ENCODE measurements at places on chromosomes 1 and 21.

GRCh38 chr1:199403531-199404116 lies 623.9 kb upstream of the NR5A2 start:
- no peak for DNase-seq

DNA sequence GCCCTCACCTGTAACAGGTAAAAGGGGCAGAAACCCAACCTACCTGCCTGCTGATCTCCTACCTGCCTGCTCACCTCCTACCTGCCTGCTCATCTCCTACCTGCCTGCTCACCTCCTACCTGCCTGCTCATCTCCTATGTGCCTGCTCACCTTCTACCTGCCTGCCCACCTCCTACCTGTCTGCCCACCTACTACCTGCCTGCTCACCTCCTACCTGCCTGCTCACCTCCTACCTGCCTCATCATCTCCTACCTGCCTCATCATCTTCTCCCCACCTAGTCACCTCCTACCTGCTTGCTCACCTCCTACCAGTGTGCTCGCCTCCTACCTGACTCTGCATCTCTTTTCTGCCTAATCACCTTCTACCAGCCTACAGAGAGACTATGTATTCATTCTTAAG lies 452.9 kb downstream of the MATN1 start:
- DNase-seq, result no peak

GRCh38 chr1:59331686-59332620 lies 35.1 kb downstream of the FGGY start:
- no peak for DNase-seq

- DNase-seq, result no peak
Measured at GRCh38 chr21:32946654-32947053, 79.1 kb upstream of the OLIG2 start.

GRCh38 chr1:208923946-208924720 lies 659.4 kb upstream of the CAMK1G start:
- no peak for DNase-seq

DNA sequence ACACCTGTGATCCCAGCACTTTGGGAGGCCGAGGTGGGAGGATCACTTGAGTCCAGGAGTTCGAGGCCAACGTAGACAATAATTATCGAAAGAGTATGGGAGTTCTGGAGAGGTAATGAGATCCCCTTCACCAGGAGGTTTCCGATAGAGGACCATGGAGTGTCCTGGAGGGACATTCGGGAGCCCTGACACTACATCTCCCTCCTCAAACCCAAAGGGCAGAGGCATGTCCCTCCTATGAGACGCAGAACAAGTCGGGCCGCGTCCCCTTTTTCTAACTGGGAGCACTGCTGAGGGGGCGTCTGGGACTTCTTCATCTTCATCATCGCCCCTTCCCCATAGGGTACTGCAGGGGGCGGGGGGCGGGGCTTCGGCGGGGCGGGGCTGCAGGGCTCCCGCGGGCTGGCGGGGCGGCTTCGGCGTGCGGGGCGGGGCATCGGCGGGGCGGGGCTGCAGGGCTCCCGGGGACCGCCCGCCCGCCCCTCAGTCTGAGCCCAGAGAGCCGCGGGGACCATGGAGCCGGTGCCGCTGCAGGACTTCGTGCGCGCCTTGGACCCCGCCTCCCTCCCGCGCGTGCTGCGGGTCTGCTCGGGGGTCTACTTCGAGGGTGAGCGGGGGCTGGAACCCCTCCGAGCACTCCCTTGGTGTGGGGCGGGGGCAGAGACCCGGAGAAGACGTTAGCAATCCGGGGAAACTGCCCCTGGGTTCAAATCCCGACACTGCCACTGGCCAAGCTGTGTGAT lies at the start of gene THEMIS2:
Gene THEMIS2, plus strand, starts transcription at position 486 of the 743 bp plus-strand sequence. Its CDS starts 28 bp downstream, at position 514.
- peak; percentile 62 for DNase-seq

DNA sequence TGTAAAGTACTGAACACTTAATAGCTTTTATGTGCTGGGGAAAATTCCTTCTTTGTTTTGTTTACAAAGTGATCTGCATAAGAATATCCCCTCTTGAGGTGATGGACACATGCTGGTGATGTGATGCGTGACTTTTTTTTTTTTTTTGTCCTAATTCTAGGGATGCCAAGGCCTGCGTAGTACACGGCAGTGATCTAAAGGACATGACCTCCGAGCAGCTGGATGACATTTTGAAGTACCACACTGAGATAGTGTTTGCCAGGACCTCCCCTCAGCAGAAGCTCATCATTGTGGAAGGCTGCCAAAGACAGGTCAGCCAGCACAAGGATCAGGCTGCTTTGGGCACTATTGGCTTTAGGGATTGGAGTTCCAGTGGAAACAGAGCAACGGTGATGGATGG lies 24.7 kb downstream of the ATP1A1 start:
- no peak for DNase-seq

DNA sequence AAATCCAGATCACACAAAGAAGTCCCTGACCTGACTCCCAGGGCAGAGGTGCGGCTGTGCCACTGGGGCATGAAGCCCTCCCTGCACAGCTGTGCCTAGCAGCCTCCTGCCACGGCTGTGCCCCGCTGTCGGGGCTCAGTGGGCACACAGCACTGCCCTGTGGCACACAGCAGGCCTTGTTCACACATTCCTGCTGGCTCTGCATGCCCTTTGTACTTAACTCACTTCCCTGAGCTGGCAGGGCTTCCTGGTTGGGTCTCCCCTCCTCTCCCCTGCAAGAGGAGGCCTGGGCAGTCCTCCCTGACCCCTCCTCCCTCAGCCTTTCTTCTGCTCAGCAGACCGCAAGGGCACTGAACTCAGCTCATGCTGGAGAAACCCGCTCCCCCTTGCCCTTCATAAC lies 14.8 kb downstream of the LHX4 start:
- DNase-seq, result no peak

DNA sequence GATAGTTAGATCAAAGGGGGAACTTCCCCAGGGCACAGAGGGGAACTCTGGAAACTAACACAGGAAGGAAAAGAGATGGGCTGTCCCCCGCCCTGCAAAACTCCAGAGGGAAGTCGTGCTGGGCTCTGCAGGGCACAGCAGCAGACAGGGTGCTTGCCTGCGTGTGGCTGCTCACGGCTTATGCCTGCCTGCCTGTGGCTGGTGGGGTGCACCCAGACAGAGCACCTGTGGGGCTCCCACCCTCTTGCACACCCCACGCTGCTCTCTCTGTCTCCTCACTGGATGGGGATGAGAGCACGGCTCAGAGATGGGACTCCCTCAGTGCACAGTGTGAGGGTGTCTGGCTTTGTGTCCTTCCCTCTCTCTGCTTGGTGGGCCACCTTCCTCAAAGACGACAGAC lies 13.5 kb upstream of the ETV3L start:
- no peak for DNase-seq

DNA sequence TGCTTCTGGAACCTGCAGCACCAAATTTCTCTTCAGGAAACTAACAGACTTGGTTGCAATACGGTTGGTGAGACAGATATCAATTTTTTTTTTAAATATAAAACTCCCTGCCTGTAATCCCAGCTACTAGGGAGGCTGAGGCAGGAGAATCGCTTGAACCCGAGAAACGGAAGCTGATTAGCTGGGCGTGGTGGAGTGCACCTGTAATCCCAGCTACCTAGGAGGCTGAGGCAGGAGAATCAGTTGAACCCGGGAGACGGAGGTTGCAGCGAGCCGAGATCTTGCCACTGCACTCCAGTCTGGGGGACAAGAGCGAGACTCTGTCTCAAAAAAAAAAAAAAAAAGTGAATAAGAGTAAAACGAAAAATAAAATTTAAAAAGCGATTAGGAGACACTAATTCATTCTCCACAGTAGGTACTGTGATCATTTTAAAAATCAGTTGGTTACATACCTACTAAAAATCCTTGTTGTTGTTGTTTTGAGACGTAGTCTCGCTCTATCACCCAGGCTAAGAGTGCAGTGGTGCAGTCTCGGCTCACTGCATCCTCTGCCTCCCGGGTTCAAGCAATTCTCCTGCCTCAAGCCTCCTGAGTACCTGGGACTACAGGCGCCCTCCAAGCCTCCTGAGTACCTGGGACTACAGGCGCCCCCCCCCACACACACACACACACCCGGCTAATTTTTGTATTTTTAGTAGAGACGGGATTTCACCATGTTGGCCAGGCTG lies 796 bp upstream of the RBM8A start:
- DNase-seq, result no peak

DNA sequence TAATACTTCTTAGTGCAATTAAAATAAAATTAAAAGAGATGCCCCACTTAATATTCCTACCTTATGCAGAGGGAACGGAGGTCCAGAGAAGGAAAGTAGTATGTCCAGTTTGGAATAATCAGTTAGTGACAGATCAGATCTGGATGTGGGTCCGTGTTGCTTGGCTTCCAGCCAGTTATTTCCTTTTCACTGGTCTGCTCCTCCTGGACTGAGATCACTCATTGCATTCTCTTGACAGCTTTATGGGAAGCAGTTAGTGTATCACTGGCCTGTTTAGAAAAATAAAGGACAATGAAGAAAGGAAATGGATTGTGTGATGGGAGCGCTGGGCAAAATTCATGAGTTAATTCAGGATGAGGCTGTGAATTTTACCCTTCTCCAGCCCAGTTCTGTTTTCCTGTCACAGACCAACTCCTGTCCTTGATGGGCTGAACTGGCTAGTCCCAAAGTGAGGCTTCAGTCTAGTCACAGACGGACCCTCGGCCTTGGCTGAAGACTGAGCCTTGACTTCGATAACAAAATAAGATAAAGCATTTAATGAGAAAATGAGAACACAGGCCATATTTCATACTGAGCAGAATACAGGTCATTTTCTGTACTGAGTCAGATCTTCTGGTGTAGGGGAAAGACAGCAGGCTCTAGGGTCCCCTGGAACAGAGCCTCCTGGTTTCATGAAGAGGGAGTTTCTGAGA lies 85.2 kb upstream of the TRABD2B start:
- DNase-seq, result no peak

GRCh38 chr21:46191257-46191685 lies 7.0 kb upstream of the SPATC1L start:
- no peak for DNase-seq

- no peak for DNase-seq
Measured at GRCh38 chr1:213661302-213661701, 326.5 kb upstream of the PROX1 start.

- no peak for DNase-seq
Measured at GRCh38 chr1:198667807-198668206, 29.0 kb downstream of the PTPRC start.

DNA sequence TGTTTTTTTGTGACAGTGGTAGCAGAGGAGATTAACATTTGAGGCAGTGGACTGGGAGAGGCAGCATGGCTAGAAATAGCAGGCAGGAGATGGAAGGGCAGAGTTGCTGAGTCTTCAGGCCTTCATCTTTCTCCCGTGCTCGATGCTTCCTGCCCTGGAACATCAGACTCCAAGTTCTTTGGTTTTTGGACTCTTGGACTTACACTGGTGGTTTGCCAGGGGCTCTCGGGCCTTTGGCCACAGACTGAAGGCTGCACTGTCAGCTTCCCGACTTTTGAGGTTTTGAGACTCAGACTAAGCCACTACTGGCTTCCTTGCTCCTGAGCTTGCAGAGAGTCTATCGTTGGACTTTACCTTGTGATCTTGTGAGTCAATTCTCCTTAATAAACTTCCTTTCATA lies 24.2 kb upstream of the LEFTY2 start:
- no peak for DNase-seq

- no peak for DNase-seq
Measured at GRCh38 chr1:9211291-9211811, 23.2 kb upstream of the H6PD start.

GRCh38 chr1:210883821-210884220 lies 250.1 kb downstream of the KCNH1 start:
- no peak for DNase-seq

DNA sequence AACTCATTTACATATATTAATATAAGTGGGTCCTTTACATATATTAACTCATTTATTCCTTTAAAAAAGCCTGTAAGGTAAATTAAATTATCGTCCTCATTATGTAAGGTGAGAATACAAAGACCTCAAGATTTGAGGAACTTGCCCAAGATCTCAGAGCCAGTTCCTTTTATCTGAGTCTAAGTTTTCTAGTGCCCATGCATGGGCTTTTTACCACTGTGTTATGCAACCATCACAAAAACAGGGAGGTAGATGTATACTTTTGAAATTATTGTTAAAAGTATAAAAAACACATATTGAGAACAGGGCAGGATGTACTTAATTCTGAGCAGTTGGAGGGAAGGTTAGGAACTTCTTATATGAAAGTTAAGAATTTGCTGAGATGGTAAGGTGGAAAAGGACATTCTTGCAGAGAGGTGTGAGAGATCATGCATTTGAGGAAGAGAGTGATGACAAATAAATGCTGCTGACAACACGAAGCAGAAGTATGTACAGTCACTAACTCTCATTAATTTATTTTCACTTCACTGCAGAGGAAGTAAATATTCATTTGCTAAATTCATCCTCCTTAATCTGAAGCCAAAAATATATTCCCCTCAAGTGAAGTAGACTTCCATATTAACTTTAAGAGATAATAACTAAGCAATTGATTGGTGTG lies 28.9 kb upstream of the LYPLAL1 start:
- DNase-seq, result no peak

GRCh38 chr1:115165776-115166175 lies 76.5 kb upstream of the TSPAN2 start:
- DNase-seq, result no peak

GRCh38 chr1:97770376-97770775 lies 150.5 kb downstream of the DPYD start:
- DNase-seq, result no peak
